Activated T-cell treated with anti-CD3 and anti-CD28 coated beads for 24 hours (primary cell): ENCODE measurements at places on chromosomes 5 and 9.
A peak's percentile ranks its signal among the peaks of the same experiment; 100 is the strongest.

DNA sequence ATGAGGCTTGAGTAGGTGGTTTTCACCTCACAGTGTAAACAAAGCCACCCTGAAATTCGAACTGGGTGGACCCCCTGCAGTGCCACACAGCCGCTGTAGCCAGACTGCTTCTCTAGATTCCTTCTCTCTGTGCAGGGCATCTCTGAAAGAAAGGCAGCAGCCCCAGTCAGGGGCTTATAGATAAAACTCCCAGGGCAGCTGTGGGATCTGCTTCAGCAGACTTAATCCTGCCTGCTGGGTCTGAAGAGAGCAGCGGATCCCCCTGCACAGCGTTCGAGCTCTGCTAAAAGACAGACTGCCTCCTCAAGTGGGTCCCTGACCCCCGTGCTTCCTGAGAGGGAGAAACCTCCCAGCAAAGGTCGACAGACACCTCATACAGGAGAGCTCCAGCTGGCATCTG, 71.4 kb downstream of the CARTPT start:
- DNase-seq = no peak

- DNase-seq = no peak
These were observed 45.4 kb downstream of the TAF11L14 start for GRCh38 chr5:17679597-17680203.

GRCh38 chr5:126469536-126470316, 46.5 kb downstream of the GRAMD2B start:
- DNase-seq = no peak

- DNase-seq = no peak
These were observed 41.4 kb upstream of the FAM240B start for GRCh38 chr9:38761339-38761738.

DNA sequence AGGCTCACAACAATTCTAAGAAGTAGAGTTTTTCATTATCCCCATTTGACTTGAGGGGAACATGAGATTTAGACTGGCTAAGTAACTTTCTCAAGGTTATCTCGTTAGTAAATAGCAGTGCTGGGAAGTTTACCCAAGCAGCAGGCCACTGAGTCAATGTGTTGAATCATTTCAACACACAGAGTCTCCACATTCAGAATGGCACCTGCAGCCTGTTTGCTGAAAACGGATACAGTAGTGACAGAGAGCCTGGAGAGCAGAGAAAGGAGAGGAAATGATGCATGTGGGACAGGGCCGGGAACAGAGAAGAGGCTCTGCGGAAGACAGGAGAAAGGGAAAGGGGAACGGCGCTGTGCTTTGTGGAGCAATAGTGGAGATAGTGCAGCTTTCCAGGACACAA, 33.5 kb upstream of the ZSWIM6 start:
- no peak for DNase-seq

DNA sequence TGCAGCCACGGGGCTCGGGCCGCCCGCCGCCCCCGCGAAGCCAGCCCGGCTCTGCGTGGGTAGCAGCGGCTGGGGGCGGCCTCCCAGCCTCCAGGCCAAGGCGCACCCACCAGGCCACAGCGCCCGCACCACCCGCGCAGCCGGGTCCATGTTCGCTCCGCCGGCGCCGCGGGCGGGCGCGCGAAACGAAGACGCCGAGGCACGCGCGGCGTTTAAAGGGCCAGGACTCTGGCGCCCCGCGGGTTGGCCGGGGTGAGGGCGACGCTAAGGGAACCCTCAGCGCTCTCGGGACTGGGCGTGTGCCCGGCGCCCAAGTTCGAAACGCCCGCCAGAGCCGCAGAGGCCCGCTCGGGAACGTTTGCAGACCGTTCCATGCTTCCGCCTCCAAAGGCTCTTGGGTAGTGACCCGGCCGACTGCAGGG, at the start of gene PTGES2:
Gene PTGES2, minus strand, starts transcription at position 162 of the 422 bp plus-strand sequence. Its CDS starts 12 bp downstream, at position 150.
- peak; percentile 69 for DNase-seq

DNA sequence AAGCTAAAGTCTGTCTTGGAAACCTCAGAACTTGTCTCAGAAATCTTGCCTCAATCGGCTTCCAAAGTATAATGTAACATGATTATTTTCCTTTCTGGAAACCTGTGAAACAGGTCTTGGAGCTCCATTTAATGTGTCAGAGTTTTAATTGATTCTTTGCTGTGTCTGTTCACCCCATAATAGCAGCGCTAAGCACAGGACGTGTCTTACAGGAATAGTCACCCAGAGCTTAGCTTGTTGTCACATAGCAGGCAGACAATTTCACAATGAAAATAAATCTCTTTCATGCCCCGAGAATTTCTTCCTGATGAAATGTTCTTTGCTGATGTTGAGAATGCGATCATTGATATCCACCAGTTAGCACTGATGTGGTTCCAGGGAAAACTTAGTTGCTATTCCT, 40.2 kb upstream of the PTPN3 start:
- DNase-seq = no peak

GRCh38 chr9:106576232-106576760, 286.7 kb upstream of the ZNF462 start:
- no peak for DNase-seq
